Stimulated activated naive B cell treated with anti-CD40 and anti-IgM and Interleukin-4, amounts not matched to agents 10 μg/mL and 1 μg/mL and 100 μg/mL, for 72 hours (primary cell): ENCODE measurements at places on chromosomes 5 and 9.

DNA sequence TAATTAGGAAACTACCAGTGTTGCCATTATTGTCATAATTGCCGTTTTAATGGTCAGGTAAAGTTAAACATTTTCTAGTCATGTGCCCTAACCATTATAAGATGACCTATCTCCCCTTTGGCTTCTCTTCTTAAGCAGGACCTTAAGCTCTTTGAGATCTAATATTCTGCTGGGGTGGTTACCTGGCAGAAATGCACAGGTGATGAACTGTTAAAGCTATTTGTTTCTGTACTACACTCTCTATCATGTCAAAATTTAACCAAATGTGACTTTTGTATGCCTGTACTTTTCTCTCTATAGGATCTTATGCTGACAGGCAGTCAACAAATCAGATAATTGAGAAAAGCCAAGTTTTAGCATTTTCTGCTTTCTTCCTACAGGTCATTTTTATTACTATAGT, 23.3 kb downstream of the ALDH1A1 start:
- no peak for DNase-seq

- no peak for DNase-seq
Observed at GRCh38 chr9:8053501-8053900, 253.9 kb upstream of the DMAC1 start.

DNA sequence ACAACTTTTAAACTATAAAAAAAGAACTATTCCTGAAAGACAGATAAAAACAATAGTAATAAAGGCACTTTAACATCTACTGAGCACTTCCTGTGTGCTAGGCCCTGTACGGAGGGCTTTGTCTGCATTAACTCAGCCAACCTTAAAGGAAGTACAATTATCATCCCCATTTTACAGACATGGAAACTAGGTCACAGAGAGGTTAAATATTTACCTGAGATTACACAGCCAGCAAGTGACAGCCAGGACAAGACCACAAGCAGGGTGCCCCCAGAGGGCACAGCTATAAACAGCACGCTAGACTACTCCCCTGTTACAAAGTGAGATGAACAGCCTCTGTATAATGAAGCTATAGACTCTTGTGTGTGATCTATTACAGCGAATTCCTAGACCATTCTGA, 25.5 kb downstream of the DDX31 start:
- DNase-seq, result no peak

GRCh38 chr5:144598451-144599068, 427.9 kb downstream of the KCTD16 start:
- no peak for DNase-seq

DNA sequence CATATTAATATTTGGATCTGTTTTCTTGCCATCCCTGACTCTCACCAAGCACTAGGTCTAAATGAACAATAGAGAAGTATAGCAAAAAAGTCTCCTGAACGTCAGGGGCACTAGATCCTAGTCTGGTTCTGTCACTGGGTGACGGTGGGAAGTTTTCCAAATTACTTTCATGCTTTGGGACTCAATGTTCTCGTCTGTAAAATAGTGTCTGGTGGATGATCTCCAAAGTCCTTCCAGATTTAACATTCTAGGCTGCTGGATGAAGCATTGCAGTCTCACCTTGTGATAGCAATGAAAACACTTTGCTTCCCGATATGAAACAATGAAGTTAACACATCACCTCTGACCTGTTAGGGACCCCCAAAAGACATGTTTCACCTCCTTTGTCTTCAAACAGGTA, 199.3 kb downstream of the SEC61B start:
- no peak for DNase-seq

GRCh38 chr5:169971780-169972179, 8.5 kb downstream of the INSYN2B start:
- DNase-seq, result no peak

DNA sequence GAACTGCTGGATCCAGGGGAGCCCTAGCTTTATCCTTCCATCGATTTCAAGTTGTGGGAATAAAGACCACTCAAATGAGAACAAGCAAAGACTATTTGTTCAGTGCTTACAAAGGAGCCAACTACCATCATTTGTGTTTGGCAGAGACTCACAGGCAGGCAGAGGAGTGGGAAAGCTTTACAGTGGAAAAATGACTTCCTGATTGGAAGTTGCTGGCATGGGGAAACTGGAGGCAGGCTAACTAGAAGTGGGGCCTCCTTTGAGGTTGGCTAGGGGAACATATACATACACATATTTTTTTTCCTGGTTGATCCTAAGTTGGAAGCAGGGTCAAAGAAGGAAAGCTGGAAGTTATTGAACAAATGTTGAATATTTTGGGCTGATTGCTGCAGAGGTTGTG, 121.7 kb downstream of the ACTBL2 start:
- no peak for DNase-seq

DNA sequence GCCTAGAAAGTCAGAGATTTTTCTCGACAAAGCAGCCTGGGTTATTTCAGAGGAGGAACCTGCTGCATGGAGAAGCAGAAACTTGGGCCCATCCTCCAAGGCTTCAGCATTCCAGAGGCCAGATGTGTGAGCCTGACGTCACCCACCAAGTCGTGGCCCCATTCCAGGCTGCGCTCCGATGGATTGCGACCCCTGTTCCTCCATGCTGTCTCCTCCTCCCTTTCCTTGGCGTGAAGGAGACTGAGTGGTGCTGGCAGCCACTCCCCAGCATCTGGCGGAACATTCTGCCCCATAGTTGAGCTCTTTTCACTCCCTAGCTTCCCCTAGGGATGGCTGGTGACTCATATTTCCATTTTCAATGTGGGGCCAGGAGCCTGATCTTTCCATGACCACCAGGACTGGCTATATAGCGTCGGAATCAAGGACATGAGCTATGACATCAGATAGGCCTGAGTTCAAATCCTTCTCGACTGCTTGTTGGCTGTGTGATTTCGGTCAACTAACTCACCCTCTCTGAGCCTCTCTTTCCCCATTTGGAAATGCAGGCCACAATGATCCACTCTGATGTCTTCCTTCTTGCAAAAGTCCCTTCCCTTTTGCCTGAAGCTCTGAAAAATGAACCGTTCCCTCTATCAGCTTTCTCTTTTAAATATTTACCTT, 24.5 kb upstream of the DUSP1 start:
- DNase-seq, result no peak

DNA sequence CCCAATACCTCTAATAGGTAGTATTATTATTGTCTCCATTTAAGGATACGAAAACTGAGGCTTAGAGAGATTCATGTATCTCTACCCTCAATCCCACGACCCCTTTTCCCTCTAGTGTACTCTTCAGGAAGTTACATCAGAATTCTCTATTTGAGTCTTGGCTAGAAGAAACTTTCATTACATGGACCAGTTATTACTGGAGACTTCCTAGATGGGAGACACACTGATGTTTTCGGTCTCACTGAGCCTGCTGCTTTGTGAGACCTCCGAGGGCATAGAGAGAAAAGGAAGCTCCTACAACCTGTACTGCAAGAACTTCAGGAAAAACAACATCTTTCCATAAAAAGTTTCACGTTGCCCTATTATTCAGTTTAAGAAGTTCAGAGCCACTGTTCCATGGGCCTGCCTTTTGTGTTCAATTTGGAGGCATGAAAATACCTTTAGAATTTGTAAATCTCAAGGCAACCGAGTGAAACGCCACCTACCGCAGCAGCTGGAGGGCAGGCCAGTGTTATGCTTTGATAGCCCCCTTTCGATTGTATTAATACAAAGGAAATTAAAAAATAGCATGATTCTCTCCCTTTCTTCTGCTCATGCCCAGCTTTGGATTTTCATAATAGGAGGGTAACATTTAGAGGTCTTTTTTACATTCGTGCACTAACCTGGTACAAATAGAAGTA, 223.3 kb downstream of the EBF1 start:
- DNase-seq, result no peak

DNA sequence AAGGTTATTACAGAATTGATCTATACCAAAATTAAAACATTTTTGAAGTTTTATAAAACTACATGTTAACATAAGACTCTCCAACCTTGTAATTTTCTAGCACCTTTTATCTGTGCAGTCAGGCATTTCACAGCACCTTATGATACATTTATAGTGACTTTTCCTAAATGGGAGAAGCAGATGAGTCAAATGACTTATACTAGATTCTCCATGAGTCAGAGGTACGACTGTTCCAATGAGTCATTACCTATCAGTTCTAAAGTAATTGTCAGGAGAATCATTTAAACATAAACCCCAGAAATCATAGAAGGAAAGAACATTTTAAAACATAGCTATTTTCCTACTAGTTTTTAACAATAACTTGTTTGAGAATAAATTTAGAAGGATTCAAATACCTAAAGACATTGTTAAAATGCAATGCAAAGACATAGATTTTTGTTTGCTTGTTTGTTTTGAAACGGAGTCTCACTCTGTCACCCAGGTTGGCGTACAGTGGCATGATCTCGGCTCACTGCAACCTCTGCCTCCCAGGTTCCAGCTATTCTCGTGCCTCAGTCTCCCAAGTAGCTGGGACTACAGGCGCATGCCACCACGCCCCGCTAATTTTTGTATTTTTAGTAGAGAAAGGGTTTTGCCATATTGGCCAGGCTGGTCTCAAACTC, 34.7 kb upstream of the DMXL1 start:
- DNase-seq, result no peak
